ENCODE measurements at places on chromosomes 1 and 21. TPM values are rescaled to one million over a fixed set of nuclear protein-coding genes. Genes with fewer than 3 reads are reported as not detected.

DNA sequence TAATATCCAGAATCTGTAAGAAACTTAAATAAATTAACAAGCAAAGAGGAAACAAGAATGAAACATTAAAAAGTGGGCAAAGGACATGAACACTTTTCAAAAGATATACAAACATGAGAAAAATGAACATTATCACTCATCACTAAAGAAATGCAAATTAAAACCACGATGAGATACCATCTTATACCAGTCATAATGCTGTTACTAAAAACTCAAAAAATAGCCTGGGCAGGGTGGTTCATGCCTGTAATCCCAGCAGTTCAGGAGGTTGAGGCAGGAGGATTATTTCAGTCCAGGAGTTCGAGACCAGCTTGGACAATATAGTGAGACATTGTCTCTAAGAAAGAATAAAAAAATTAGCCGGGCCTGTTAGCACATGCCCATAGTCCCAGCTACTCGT lies 6.1 kb downstream of the ZNF124 start:
- no peak overlapping the region for H3K4me3 ChIP-seq
- no peak overlapping the region for H3K27ac ChIP-seq
- peaks cover 19% of the 10 kb centered on the region for H3K4me1 ChIP-seq
- peaks cover 75% of the 10 kb centered on the region for H3K36me3 ChIP-seq

The KPNA6 gene
- 64.8 TPM for total RNA-seq

The DNAJC6 gene
- total RNA-seq, result 1.9 TPM

The C1orf87 gene
- total RNA-seq, result not detected

GRCh38 chr1:78902641-78903040 lies 103.9 kb downstream of the ADGRL4 start:
- no peak overlapping the region for H3K27ac ChIP-seq
- no peaks in the 10 kb centered on the region for H3K36me3 ChIP-seq
- H3K27me3 ChIP-seq, result no peaks in the 10 kb centered on the region
- H3K4me3 ChIP-seq, result no peak overlapping the region
- H3K4me1 ChIP-seq, result no peaks in the 10 kb centered on the region

The YIPF1 gene
- total RNA-seq, result 20.6 TPM

- no peaks in the 10 kb centered on the region for H3K36me3 ChIP-seq
- H3K4me1 ChIP-seq, result peaks cover 6% of the 10 kb centered on the region
- no peaks in the 10 kb centered on the region for H3K27me3 ChIP-seq
- no peak overlapping the region for H3K4me3 ChIP-seq
- DNase-seq, result no peak
- no peak overlapping the region for H3K27ac ChIP-seq
Observed at GRCh38 chr1:192861860-192862259, 53.0 kb downstream of the RGS2 start.

DNA sequence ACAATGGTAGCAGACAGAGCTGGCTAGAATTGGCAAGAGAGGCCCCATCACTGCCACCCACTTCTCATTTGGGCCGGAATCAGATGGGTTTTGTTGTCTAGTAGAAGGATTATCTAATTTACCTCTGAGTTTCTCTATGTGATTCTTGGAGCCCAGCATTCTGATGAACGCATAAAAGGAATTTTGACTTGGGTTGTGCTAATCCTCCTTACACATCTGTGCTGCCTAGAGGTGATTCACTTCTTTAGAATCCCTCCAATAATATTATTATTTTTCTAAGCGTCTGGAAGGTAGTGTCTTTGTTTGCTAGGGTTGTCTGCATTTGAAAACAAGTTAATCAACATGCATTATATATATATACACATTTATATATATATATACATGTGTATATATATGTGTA lies 118.1 kb downstream of the RUNX1 start:
- no peak overlapping the region for H3K4me3 ChIP-seq
- peaks cover 27% of the 10 kb centered on the region for H3K36me3 ChIP-seq

The COL9A2 gene
- total RNA-seq, result 1.2 TPM
